ENCODE measurements at places on chromosomes 5 and 9.
A peak's percentile ranks its signal among the peaks of the same experiment; 100 is the strongest.

GRCh38 chr5:138926688-138927448, 51.7 kb upstream of the LRRTM2 start:
- no peak for DNase-seq

DNA sequence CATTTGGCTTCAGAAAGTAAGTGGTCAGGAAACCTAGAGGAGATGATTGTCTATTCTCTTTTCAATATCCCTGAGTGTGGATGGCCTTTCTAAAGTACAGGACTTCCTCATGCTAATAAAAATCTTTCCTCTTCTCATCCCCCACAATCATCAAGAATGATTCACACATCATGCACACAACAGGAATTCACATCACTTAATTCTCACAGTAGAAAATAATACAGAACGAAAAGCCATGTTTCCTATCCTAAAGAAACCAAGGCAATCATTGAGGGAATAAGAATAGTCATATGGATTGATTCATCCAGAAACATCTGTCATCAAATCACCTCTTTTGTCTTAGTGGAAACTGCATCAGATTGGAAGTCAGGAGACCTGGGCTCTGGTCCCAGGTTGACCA, 203.1 kb upstream of the PIK3R1 start:
- DNase-seq, result no peak

GRCh38 chr5:84091127-84091799, 293.4 kb downstream of the EDIL3 start:
- no peak for DNase-seq

DNA sequence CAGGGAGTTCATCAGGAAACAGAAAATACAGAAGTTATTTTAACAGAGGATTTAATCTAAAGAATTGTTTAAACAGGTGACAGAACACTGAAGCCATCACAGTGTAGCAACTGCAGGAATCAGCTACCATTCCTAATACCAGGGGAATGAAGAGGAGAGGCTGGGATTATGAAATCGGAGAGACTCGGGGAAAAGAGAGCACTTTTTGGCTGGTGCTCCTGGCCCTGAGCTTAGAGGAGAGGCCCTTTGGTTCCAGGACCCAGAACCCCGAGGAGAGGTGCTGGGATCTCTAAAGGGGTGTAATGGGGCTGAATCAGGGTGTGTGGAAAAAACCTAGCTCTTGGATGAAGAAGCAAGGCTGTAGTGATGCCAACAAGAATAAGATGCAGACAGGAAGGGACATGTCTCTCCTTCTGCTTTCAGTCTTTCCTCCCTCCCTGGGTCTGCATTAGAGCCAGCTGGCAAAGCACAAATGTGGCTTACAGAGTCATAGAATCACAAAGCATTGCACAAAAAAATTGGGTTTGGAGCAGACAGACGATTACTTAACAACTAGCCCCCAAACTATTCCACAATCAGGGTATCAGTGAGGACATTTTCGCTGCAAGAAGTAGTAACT, 11.6 kb upstream of the SFXN1 start:
- DNase-seq, result no peak

GRCh38 chr9:33225319-33226147, 14.4 kb upstream of the SPINK4 start:
- peak; percentile 63 for DNase-seq

DNA sequence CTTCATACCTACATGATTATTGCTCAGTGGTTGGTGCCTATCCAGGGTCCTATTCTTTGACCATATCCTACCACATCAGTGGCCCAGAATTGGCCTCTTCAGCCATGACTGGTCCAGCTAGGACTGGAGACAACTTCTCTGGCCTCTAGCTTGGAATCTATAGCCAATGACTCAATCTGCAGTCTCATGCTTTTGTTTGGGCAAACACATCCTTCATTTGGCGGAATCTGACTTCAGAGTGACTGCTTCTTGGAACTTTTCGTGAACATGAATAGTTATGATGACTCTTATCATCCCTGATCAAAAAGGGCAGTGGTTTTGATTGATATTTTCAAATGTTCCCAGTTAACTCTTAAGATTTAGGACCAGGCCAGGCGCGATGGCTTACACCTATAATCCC, 134.1 kb downstream of the PAPPA start:
- DNase-seq, result no peak

GRCh38 chr5:39780347-39780746, 355.6 kb upstream of the DAB2 start:
- DNase-seq, result no peak

GRCh38 chr5:95711501-95712346, 19.4 kb upstream of the RHOBTB3 start:
- no peak for DNase-seq

GRCh38 chr5:50593681-50594080, 72.8 kb upstream of the PARP8 start:
- DNase-seq, result no peak

Measured in naive B cell (primary cell).